ENCODE measurements at places on chromosomes 13 and 19. TPM values are rescaled to one million over a fixed set of nuclear protein-coding genes. Genes with fewer than 3 reads are reported as not detected.

Gene HAUS8
- 41.9 TPM for total RNA-seq

Gene FBXO17
- not detected for total RNA-seq

Gene NFIX
- 4.7 TPM for total RNA-seq

Gene ZNF549
- 4.0 TPM for total RNA-seq

GRCh38 chr19:20254121-20254520 is 87.1 kb downstream of the ZNF486 start:
- no peak for DNase-seq

DNA sequence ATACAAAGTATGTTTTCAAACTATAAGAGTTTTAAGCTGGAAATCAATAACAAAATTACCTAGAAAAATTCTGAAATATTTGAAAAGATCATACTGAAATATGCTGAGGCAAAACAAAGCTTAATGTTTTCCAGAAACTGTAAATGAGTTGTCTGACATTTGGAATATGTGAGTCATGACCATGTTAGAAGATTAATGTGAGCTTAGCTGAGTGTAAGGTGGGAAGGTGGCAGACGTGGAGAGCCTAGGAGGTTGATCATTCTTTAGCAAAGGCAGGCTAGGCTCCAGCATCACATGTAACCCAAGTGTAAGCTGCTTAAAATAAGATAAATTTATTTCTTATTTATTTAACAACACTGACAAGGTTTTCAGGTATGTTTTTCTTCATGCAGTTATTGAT is 2086.1 kb upstream of the PCDH20 start:
- no peak for DNase-seq

DNA sequence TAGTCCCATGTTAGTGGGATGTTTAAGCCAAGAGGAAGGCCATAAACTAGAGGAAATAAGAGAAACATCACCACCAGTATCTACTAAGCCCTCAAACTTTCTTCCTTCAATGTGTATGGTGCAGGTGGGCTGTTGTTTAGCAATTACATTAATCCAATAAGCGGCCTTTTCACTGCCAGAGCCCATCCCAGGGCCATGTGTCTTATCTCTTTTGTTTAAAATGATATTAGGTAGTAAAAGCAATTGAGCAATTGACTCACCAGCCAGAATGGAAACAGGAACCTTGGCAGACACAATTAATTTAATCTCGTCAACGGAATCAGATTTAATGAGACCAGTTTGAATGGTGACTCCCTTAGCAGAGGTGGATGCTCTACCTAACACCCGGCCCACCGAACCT is 1503.5 kb downstream of the UQCRFS1 start:
- no peak for DNase-seq

DNA sequence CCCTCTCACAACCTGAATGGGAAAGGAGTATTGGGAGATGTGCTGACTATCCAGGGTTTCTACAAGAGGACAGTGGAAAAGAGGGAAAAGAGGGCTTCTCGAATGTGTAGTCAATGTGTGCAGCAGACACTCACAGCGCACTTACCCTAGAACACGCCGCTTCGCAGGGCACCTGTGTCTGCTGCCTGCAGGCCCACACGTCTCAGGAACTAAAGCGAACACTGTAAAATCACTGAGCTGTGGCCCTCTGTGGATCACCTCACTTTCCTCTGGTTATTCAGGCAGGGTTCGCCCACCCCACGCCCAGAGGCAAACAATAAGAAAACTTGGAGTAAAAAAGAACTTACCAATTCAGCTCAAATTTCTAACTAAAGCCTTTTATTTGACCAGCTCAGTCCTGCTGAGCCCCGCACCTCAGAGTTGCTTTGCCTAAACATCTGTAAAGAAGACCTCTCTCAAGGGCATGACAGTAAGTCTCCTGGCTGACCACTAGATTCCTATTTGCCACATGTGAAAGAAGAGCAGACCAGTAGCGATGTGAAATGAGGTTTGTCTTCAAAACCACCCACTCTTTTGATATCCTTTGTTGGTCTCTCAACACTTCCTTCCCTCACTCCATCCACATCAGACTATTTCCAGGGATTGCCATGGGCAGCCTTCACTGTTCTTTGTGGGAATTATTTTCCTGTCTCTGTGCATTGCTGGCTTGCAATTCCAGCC is 19.3 kb upstream of the DOCK9 start:
- DNase-seq = no peak

- DNase-seq = no peak
Measured at GRCh38 chr13:63942372-63942771, 2526.7 kb upstream of the PCDH20 start.

- no peak for DNase-seq
Measured at GRCh38 chr19:38563475-38563874, 54.3 kb downstream of the MAP4K1 start.

- DNase-seq = no peak
Measured at GRCh38 chr13:75801388-75801945, 165.3 kb downstream of the LMO7 start.

DNA sequence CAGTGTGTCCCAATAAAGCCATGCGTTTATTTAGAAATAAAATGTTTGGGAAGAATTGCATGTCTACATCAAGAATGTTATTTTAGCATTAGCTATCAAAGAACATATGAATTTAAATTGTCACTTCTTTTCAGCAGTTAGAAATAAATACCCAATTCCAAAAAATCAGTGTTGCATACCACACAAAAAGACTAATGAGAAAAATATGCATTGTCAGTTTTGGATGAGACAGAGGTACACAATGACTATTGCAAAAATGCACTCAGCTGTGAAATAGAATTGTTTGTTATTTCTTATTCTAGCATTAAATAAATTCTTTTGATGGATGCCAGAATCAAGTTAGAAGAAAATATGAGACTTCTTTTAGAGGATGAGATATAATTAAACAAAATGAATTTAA is 833.9 kb downstream of the SLITRK1 start:
- no peak for DNase-seq

- no peak for DNase-seq
Measured at GRCh38 chr13:110882972-110883371, 31.9 kb downstream of the ANKRD10 start.

DNA sequence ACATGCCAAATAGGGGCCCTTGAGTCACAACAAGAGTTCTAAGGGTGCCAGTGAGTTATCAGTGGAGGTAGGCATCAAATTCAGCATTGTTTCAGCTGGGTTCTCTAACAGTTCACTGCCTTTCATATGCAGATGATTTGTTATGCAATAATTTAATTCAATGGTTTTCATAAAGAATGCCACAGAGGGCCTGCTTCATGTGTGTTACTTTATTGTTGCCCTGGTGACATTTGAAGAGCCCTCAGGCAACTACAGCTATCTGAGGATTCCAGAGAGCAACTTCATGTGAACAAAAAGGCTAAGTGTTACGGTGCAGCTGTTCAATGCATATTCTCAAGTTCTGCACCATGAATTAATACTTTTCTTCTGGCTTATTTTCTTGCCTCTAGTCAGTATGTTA is 43.1 kb upstream of the STARD13 start:
- no peak for DNase-seq
